ENCODE measurements at places on chromosomes 2 and 18. TPM values are rescaled to one million over a fixed set of nuclear protein-coding genes. Genes with fewer than 3 reads are reported as not detected.

DNA sequence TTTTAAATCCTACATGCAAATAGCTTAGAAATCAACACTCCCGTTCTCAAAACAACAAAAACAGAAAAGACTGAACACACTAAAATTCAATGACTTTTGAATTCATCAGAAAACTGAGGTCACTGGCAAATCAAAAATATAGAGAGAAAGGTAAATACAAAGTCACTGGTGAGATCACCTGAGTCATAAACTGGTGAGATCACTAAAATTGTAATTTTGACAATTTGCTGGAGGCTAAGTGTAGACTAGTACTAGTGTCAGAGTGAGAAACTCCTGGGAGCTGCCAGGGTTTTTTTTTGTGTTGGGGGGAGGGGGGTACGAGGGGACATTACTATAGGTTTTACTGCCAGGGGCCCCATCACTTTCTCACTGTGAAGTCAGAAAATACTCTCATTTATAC, 1876.0 kb upstream of the CELF4 start:
- H3K4me1 ChIP-seq = no peaks in the 10 kb centered on the region
- no peak overlapping the region for H3K4me3 ChIP-seq
- no peaks in the 10 kb centered on the region for H3K27me3 ChIP-seq
- no peak for DNase-seq
- H3K36me3 ChIP-seq = no peaks in the 10 kb centered on the region

The GRB14 gene
- not detected for total RNA-seq

DNA sequence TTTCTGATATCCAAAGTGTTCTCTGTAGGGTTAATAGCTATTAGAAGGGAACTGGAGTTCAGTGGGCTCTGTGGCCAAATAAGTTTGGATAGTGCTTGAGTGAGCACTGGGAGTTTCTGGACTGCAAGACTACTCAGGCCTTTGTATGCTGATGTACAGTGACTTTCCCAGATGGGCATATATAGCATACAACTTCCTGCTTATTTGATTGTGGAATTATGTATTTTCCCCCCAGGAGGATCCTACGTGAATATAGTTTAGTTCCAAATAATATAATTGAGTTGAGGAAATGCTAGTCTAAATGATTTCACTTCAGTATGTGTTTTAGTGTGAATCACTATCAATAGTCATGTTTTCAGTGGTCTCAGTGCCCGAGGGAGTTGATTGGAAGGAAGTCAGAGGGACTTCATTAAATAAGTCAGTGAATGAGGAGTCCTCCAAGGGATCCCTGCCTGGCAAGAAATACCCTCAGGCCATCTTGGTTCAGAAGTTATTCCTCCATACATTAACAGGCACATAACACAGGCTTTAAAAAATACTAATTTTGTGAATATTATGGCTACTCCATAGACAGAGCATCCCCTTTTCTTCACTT, 251.4 kb downstream of the PRKCE start:
- H3K36me3 ChIP-seq = no peaks in the 10 kb centered on the region
- H3K27me3 ChIP-seq = no peaks in the 10 kb centered on the region
- H3K4me3 ChIP-seq = no peak overlapping the region

GRCh38 chr2:113826346-113827285, 63.3 kb upstream of the ACTR3 start:
- no peaks in the 10 kb centered on the region for H3K27me3 ChIP-seq
- no peak for DNase-seq
- H3K4me1 ChIP-seq = no peaks in the 10 kb centered on the region
- H3K36me3 ChIP-seq = no peaks in the 10 kb centered on the region

GRCh38 chr2:10947005-10947440, 35.3 kb downstream of the KCNF1 start:
- H3K4me3 ChIP-seq = no peak overlapping the region
- no peak for DNase-seq
- peaks cover 2% of the 10 kb centered on the region for H3K4me1 ChIP-seq
- peaks cover 44% of the 10 kb centered on the region for H3K27me3 ChIP-seq
- H3K27ac ChIP-seq = no peak overlapping the region

The STARD6 gene
- not detected for total RNA-seq

The CFAP65 gene
- not detected for total RNA-seq

DNA sequence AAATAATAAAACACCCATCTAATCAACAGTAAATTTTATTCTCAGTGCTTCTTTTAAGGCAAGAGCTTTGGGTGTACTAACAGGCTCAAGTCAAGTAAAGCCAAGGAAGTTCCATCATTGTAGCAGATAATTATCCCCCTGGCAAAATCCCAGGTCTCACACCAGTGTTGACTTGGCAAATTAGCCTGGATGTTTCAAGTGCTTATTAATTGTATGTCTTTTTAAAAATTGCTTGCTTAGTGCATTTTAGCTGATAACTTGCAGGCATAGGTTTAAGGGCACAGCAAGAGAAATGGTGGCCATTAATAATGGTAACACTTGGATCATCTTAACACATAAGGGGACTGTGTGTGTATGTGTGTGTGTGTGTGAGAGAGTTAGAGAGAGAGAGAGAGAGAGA, 42.0 kb upstream of the FMNL2 start:
- H3K36me3 ChIP-seq = no peaks in the 10 kb centered on the region
- no peak overlapping the region for H3K4me3 ChIP-seq
- H3K27ac ChIP-seq = no peak overlapping the region
- H3K4me1 ChIP-seq = no peaks in the 10 kb centered on the region

GRCh38 chr2:134762508-134762907, 43.7 kb upstream of the TMEM163 start:
- no peaks in the 10 kb centered on the region for H3K36me3 ChIP-seq
- H3K27me3 ChIP-seq = peaks cover 12% of the 10 kb centered on the region
- no peak for DNase-seq
- no peaks in the 10 kb centered on the region for H3K4me1 ChIP-seq
- no peak overlapping the region for H3K4me3 ChIP-seq
- H3K27ac ChIP-seq = no peak overlapping the region

- no peak overlapping the region for H3K27ac ChIP-seq
- no peak for DNase-seq
- no peak overlapping the region for H3K4me3 ChIP-seq
- H3K27me3 ChIP-seq = peaks cover 15% of the 10 kb centered on the region
- H3K4me1 ChIP-seq = peaks cover 22% of the 10 kb centered on the region
These were observed 125.5 kb upstream of the SIX2 start for GRCh38 chr2:45134726-45135125.

GRCh38 chr2:88180605-88181240, 10.6 kb downstream of the THNSL2 start:
- no peaks in the 10 kb centered on the region for H3K36me3 ChIP-seq
- no peak for DNase-seq
- no peak overlapping the region for H3K4me3 ChIP-seq
- peaks cover 2% of the 10 kb centered on the region for H3K27me3 ChIP-seq

The ZNF396 gene
- total RNA-seq = 7.3 TPM

GRCh38 chr2:120531863-120532600, 186.1 kb downstream of the INHBB start:
- DNase-seq = no peak
- peaks cover 10% of the 10 kb centered on the region for H3K27me3 ChIP-seq
- H3K4me3 ChIP-seq = no peak overlapping the region
- no peak overlapping the region for H3K27ac ChIP-seq

GRCh38 chr18:12585218-12585617, 72.7 kb downstream of the SPIRE1 start:
- H3K27ac ChIP-seq = no peak overlapping the region
- H3K4me1 ChIP-seq = no peaks in the 10 kb centered on the region
- no peaks in the 10 kb centered on the region for H3K36me3 ChIP-seq
- H3K27me3 ChIP-seq = no peaks in the 10 kb centered on the region
- H3K4me3 ChIP-seq = no peak overlapping the region

- no peaks in the 10 kb centered on the region for H3K36me3 ChIP-seq
- DNase-seq = no peak
- no peaks in the 10 kb centered on the region for H3K27me3 ChIP-seq
- no peak overlapping the region for H3K27ac ChIP-seq
- no peak overlapping the region for H3K4me3 ChIP-seq
These were observed 261.3 kb downstream of the TNS1 start for GRCh38 chr2:217741381-217741955.

DNA sequence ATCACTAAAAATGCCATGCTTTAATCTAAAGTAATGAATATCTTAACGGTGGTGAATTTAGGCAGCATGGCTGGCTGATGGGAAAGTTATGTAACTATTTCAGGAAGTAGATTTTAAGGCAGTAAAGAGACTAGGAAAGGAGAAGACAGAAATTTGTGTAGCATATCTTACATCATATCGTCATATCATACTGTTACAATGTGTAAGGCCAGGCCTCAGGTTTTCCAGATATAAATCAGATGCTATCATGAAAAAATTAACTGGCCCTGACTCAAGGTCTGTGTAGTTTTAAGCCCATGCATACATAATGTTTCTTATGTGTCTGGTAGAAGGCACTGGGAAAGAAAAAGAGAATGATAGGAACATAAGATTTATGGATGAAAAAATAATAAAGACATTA, 8.9 kb upstream of the FAP start:
- H3K27ac ChIP-seq = no peak overlapping the region
- H3K36me3 ChIP-seq = peaks cover 6% of the 10 kb centered on the region
- H3K4me1 ChIP-seq = no peaks in the 10 kb centered on the region
- no peak for DNase-seq
- no peak overlapping the region for H3K4me3 ChIP-seq

DNA sequence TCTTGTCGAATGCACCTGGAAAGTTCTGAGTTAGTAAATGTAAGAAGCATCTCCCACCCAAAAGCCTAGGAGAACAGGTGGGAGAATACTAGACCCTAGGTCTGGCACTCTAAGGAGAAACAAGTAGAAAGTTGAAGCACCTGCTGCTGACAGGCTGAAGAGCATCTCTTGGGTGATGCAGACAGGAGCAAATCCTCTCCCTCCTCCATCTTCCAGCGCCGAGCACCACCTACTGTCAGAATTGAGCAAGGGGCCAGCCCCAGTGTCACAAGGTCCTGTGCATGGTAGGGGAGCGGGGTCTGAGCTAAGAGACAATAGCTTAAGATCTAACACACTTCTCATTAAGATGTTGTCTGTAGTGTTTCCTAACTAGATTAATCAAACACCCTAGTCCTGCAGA, 52.9 kb downstream of the HK2 start:
- no peaks in the 10 kb centered on the region for H3K27me3 ChIP-seq
- no peak for DNase-seq
- no peak overlapping the region for H3K27ac ChIP-seq
- H3K4me1 ChIP-seq = peaks cover 5% of the 10 kb centered on the region

The POTEF gene
- not detected for total RNA-seq

DNA sequence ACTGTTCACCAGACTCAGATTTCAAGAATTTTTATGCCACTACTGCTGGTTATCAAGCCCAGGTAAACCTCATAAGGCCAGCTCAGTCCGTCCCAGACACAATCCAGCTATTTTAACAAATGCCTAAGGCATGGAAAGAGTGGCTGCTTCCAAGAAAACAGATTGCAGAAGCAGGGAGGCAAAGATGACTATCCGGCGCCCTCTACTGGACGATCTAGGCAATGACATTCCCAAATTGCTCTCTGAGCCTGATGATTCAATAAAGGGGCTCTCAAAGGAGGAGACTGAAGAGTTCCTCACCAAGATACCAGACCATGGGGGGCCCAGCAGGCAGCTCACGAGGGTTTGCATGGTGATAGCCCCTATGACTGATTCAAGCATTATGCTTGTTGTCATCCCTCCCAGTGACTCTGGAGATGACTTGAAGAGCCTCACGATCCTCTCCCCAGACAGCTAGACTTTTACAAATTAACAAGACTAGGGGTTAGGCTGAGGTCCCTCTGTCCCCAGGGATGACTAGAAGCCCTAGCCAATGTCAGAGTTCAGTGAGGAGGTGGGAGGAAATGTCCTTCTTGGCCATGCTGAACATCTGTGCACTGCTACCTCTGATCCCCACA, 25.0 kb downstream of the SERPINB8 start:
- no peaks in the 10 kb centered on the region for H3K27me3 ChIP-seq
- H3K4me1 ChIP-seq = no peaks in the 10 kb centered on the region
- peaks cover 24% of the 10 kb centered on the region for H3K36me3 ChIP-seq
- H3K27ac ChIP-seq = no peak overlapping the region
- no peak overlapping the region for H3K4me3 ChIP-seq
- DNase-seq = peak; percentile 18

DNA sequence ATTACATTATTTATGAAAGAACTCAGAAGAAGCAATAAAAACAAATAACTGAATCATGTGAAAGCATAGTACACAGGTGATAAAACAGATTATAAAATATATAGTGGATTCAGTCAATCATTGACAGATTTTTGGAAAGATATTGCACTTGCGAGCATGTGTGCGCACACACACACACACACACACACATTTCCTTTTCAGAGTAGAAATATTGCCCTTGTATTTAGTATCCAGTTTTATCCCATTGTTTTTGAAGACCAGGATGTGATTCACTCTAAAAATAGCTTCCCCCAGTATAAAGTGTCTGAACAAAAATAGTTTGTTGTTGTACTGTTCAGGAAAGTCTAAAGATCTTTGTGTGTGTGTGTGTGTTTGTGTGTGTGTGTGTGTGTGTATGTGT, 145.5 kb downstream of the CALCRL start:
- no peak overlapping the region for H3K27ac ChIP-seq
- no peaks in the 10 kb centered on the region for H3K4me1 ChIP-seq
- no peak for DNase-seq
- no peaks in the 10 kb centered on the region for H3K27me3 ChIP-seq
- no peak overlapping the region for H3K4me3 ChIP-seq
- H3K36me3 ChIP-seq = no peaks in the 10 kb centered on the region

DNA sequence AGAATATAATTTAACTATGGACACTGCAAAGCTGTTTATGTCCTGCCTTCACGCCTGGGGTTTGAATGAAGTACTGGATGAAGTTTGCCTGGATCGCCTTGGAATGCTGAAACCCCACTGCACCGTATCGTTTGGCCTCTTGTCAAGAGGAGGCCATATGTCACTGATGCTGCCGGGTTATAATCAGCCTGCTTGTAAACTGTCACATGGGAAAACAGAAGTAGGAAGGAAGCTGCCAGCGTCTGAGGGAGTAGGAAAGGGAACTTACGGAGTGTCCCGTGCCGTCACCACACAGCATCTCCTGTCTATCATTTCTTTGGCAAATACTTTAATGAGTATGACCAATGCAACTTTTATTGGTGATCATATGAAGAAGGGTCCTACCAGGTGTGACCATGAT, 105.8 kb downstream of the WDR7 start:
- H3K4me3 ChIP-seq = no peak overlapping the region
- peaks cover 32% of the 10 kb centered on the region for H3K36me3 ChIP-seq
- H3K4me1 ChIP-seq = no peaks in the 10 kb centered on the region
- H3K27ac ChIP-seq = no peak overlapping the region

GRCh38 chr2:97359861-97360584, 229.7 kb downstream of the ANKRD36B start:
- no peaks in the 10 kb centered on the region for H3K36me3 ChIP-seq
- no peak for DNase-seq
- H3K27me3 ChIP-seq = peaks cover 25% of the 10 kb centered on the region
- H3K27ac ChIP-seq = no peak overlapping the region
- no peak overlapping the region for H3K4me3 ChIP-seq
- H3K4me1 ChIP-seq = peaks cover under 1% of the 10 kb centered on the region

Data from naive thymus-derived CD8-positive, alpha-beta T cell (primary cell).